ENCODE measurements at places on chromosomes 4 and X.

DNA sequence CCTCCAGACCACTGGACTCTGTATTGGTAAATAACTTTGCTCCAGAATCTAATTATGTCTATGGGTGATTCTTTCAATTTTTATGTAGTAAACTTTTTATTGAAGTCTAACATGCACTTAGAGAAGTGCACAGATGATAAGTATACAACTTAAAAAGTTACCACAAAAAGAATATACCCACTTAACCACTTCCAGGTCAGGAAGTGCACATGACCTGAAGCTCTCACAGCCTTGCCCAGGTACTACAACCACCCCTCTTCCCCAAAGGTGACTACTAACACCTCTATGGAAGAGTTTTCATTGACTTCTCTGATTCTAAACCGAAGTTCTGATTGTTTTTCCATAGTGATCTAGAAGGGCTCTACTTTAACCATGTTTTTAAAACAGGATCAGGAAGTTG, 43.6 kb upstream of the SPRY1 start:
- no peak for DNase-seq

GRCh38 chr4:19256823-19257222, 994.9 kb upstream of the SLIT2 start:
- no peak for DNase-seq

- DNase-seq: no peak
Observed at GRCh38 chr4:99088023-99088449, 552 bp downstream of the ADH5 start.

- no peak for DNase-seq
Observed at GRCh38 chr4:168923526-168924194, 86.4 kb downstream of the CBR4 start.

GRCh38 chrX:87636533-87636932, 118.9 kb downstream of the KLHL4 start:
- no peak for DNase-seq

- DNase-seq: no peak
Observed at GRCh38 chr4:44869222-44869882, 143.0 kb upstream of the GNPDA2 start.

GRCh38 chr4:5804656-5805055, 88.2 kb downstream of the CRMP1 start:
- no peak for DNase-seq

- peak; percentile 31 for DNase-seq
Observed at GRCh38 chr4:145936142-145936996, 2.3 kb downstream of the ZNF827 start.

DNA sequence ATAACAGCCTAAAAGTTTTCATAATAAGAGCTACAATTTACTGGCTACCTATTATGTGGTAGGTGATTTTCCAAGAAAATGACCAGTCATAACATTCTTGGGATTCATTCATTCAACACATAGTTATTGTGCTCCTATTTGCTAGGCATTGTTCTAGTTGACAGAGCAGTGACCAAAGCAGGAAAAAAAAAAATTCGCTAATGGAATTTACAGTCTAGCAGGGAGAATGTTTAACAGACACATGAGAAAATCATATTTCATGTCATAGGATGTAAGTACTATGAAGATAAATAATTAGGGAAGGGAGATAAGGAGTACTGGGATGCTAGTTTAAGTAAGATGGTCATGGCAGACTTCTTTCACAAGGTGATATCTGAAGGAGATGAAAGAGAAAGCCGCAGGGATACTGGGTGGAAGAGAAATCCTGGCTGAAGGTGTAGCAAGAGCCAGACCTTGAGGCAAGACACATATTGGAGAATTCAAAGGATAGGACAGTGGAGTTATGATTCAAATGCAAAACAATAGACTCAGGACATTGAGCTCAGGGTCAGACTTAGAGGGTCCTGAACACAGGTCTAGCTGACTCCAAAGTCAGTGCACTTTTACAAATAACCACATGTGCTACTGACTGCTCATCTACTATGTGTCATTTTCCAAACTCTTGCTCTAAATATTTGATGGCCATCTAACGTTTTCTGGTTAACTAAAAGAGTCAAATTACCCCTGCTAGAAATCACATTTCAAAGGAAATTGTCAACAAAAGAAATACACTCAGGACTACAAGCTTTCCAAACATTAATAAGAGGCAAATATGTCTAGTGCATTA, 20.4 kb downstream of the SPCS3 start:
- DNase-seq: no peak

- DNase-seq: no peak
Observed at GRCh38 chr4:127055357-127055756, 577.4 kb upstream of the INTU start.

DNA sequence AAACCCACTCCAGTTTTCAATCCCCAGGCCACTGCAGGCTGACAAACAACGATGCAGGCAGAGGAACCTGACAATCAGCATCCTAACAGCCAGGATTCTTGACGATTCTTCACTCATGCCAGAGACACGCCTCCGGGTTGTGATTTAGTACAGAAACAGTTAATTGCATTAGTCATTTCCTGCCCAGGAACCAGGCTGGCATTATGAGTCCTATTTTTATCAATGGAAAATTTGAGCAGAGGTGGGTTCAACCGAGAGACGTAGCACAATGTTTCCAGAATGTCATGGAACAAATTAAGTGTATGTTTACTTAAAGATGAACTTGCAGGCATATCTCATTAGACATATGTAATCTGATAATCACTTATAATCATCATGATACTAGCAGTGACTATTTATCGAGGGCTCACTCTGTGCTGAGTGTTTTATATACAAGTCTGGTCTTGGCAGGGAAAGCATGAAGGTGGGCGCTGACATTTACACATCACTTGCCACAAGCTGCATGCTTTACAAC, 159.7 kb downstream of the NSUN7 start:
- DNase-seq: peak; percentile 43

- no peak for DNase-seq
Observed at GRCh38 chr4:1902243-1902642, 31.1 kb downstream of the NSD2 start.

GRCh38 chr4:103067841-103068547, 8.6 kb downstream of the SLC9B2 start:
- no peak for DNase-seq

DNA sequence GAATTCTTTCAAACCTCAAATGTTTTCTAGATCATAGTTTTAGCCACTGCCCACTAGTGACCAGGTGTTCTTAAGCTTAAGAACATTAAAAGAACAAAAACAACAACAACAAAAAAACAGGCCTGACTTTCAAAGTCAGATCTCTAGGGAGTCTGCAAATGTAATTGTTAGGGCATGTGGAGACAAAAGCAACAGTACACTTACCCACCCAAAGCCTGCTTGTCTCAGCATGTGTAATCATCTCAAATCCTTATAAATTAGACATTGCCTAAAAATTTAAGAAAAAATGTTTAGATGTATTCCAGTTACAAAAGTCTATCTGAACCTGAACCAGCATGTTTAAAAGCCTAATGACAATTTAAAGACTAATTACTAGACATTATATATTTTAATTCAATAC, 79.9 kb downstream of the SLC7A11 start:
- no peak for DNase-seq

DNA sequence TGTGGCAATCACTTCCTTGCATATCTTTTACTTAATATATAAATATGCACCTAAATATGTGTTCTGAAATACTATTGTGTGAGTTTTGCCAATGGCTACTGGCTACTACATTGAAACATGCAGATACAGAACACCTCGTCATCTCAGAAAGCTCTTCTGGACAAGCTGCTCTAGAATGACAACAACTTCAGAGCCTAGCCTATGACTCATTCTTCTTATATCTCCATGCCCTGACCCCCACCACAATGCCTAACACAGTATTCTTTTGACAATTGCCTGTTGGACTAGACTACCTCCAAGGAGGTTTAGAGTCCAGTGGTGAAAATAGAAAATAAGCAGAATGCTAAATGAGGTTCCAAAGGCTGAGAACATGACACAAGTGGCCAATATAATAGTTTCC, 17.6 kb upstream of the DMP1 start:
- no peak for DNase-seq

- DNase-seq: no peak
Observed at GRCh38 chrX:107451731-107452130, 2.3 kb downstream of the FRMPD3 start.

GRCh38 chrX:11480626-11481025, 185.1 kb downstream of the ARHGAP6 start:
- DNase-seq: no peak

GRCh38 chrX:11531226-11531625, 134.5 kb downstream of the ARHGAP6 start:
- no peak for DNase-seq

- DNase-seq: no peak
Observed at GRCh38 chr4:26870576-26871262, 10.1 kb downstream of the STIM2 start.

DNA sequence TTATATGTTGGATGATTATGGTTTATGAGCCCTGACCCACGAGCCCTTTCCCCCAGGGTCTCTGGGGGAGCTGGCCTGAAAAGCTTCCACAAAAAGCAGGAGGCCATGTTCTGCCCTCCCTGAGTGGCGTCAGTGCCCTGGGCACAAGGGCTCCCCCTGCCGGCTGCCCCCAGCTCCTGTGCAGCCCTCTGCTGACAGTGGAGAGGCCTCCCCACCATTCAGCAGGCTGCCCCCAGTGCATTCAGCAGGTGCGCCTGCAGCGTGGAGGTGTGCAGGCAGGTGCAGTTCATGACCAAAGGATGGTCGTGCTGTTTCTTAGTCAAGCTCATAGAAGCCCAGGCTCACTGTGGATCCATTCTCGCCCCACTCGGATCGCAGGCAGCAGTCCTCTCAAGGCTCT, 12.5 kb upstream of the S100P start:
- no peak for DNase-seq

DNA sequence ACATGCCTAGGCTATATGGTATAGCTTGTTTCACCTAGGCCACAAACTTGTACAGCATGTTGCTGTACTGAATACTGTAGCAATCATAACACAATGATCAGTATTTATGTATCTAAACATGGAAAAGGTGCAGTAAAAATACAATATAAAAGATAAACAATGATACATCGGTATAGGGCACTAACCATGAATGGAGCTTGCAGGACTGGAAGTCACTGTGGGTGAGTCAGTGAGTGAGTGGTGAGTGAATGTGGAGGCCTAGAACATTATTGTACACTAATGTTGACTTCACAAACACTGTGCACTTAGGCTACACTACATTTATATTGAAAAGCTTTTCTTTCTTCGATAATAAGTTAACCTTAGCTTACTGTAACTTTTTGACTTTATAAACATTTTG, 45.6 kb upstream of the ANK2 start:
- no peak for DNase-seq

GRCh38 chr4:13982010-13982409, 354.5 kb upstream of the BOD1L1 start:
- no peak for DNase-seq

DNA sequence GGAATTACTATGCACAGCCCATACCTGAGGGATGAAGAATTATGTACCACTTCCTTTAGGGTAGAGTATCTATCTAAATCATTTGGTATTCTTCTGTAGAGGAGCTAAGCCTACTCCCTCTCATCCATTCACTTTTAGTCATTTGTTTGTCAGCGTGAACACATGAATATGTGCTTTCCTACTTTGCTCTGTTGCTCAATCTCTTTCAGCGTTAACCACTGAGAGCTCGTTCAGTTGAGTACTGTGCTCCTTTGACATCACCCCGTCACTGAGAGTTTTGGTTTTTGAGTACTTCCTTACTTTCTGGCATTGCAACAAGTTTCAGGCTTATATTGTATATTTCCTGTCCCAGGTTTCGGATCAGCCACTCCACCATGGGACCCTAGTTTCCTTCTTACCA, 700.6 kb downstream of the NLGN4X start:
- DNase-seq: no peak

DNA sequence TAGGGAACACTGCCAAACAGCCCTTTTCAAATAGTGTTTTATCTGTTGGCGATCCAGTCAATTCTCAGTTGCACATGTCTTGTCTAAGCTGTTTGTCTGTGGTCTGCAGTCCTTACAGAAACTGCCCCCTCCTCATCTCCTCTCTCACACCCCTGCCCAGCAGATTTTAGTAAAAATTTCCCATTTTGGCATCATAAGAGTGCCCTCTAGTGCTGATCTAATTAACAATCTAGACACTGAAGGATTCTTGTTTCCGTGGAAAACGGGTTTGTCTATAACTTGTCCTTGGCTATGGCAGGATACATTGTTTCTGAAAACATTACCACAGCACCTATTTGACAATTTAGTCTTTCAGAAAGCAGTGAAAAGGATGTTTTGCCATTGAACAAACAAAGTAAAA, 227.2 kb upstream of the MBNL3 start:
- DNase-seq: no peak

DNA sequence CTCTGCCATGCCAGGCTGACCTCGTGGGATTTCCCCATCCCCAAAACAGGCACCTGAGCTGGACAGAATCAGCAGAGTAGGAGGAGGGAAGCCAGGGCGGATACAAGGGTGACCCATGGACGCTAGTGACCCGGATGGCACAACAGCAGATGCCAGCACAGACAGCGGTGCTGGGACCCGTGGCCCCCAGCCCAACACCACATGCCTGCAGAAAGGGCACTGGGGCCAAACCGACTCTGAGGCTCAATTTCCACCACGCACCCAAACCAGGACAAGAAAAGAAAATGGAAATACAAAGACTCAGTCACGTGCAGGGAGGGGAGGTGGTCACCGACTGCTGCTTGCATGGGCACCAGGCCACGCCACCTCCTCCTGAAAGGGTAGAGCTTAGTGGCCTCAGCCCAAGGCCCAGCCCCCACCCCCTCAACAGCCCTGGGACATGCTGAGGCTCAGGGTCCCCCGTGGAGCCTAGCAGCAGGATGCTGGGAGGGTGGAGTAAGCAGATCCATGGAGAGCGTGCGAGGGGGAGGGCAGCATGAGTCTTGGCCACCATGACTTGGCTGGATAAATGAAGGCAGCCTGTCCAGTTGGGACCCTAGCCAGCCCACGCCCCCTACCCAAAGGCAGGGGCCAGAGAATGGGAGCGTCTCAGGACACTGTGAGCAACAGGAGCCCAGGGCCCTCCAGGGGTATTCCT, 47.7 kb downstream of the C4orf50 start:
- no peak for DNase-seq

- no peak for DNase-seq
Observed at GRCh38 chr4:159516556-159517140, 413.8 kb downstream of the RAPGEF2 start.

DNA sequence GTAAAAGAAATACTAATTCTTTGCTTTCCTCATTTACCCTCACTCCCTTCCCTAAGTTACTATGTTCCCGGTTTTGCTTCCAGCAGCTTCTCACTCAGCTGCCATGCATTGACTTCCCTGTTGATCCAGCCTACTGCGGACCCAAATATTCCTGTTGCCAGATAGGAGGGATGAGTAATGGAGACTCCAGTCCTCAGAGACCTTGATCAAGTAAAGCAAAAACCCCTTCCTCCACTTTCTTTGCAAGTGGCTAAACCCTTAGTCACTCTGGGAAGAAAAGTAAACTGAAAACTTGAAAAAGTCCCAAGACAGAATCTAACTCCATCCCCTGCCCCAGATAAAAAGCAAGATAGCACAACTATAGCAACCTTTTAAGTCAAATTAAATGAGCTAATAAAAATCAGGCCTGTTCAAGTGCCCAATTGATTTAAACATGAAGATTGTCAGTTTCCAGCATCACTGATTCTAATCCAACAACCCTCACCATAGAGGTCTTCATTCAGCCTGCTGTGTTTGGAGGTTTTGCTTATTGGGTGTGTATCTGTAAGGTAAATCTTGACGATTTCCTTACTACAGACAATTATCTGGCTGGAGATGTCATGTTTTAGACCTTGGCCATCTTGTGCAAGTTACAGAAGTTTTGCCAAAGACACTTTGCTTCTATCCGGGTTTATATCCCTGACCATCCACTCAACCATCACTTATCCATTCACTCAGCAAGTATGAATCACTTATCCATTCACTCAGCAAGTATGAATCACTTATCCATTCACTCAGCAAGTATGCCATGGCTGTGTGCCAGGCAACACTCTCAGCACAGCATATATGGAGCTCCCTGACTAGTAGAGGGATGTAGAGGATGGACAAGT, 17.6 kb downstream of the FGFBP1 start:
- DNase-seq: no peak

Measured in stimulated activated CD4-positive, alpha-beta T cell treated with anti-CD3 and anti-CD28 coated beads, Interleukin-12 subunit alpha, Interleukin-12 subunit beta, amount 100 ng/mL, for 24 hours (primary cell).